ENCODE measurements at places on chromosomes 16 and 17. TPM values are rescaled to one million over a fixed set of nuclear protein-coding genes. Genes with fewer than 3 reads are reported as not detected.

Gene DECR2
- total RNA-seq, result 44.4 TPM

Gene NTN1
- 19.2 TPM for total RNA-seq

Gene TBC1D3I
- total RNA-seq, result not detected

Gene CACNG4
- total RNA-seq, result 0.21 TPM

DNA sequence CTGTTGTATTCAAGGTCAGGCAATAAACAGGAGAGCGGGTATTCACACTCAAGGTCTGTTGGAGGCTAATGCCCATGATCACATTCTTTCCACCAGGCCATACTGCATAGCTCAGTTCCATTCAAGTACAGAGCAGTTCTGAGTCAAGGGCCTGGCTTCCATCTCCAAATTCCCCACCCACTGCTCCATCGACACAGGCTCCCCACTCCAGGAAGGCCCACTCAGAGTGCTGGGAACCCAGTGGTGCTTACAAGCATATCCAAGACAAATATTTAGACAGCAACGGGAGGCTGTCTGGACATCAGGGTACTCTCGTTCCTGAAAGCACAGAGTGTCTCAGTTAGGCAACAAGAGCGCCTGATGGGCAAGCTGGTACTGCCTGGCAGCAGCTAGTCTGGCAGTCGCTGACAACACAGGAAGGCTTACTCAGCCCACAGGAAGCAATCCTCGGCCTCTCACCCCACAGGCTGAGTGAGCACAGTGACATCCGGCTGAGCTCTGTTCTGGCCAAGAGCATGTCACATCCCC is 40.9 kb downstream of the RFFL start:
- no peaks in the 10 kb centered on the region for H3K36me3 ChIP-seq
- no peaks in the 10 kb centered on the region for H3K27me3 ChIP-seq
- no peak overlapping the region for H3K4me3 ChIP-seq
- DNase-seq, result peak; percentile 64

GRCh38 chr16:26177438-26177837 is 485.7 kb downstream of the HS3ST4 start:
- no peak overlapping the region for H3K4me3 ChIP-seq
- no peak for DNase-seq
- no peaks in the 10 kb centered on the region for H3K36me3 ChIP-seq
- no peak overlapping the region for H3K27ac ChIP-seq

DNA sequence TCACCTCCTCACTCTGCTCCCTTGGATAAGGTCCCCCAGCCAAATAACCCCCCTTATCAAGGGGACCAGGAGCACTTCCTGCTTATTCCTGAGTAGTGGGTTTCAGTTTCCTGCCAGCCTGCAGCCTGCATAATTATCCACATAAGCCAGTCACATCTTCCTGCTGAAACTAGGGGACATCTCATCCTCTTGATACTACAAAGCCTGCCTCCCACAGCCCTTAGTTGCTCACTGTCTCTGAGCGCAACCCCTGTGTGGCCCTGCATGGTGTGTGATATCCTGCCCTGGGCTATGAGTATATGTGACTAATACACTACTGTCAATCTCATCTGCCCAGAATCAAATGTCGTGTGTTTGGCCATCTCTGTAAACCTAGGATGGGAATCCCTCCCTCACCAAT is 8.0 kb upstream of the XYLT2 start:
- no peak overlapping the region for H3K4me3 ChIP-seq
- no peak overlapping the region for H3K27ac ChIP-seq
- no peaks in the 10 kb centered on the region for H3K27me3 ChIP-seq
- no peaks in the 10 kb centered on the region for H3K4me1 ChIP-seq
- no peaks in the 10 kb centered on the region for H3K36me3 ChIP-seq

Data from uterus (tissue), 4 donors.